Adipocyte (in vitro differentiated cells): ENCODE measurements at places on chromosomes 4 and X.

- DNase-seq, result peak; percentile 74
These were observed 14.7 kb upstream of the DCHS2 start for GRCh38 chr4:154506253-154506652.

DNA sequence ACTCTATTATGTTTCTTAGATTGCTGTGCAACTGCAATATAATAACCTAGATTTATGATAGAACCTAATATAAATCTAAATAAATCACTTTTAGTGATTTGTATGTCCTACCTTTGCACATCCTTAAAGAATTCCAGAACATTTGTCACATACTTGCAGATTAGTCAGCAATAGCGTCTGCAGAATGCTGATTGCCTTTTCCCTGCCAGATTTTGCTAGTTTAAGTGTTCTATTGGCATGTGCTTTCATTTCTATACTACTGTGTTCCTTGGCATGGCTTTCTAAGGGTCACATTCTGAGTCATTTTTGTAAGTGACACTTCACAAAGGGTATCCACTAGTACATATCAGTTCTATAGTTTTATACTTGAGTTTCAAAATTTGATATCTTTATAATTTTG, 303.1 kb upstream of the GIMD1 start:
- peak; percentile 19 for DNase-seq

- DNase-seq, result peak; percentile 74
These were observed 2.4 kb upstream of the PKD2 start for GRCh38 chr4:88005076-88005475.

DNA sequence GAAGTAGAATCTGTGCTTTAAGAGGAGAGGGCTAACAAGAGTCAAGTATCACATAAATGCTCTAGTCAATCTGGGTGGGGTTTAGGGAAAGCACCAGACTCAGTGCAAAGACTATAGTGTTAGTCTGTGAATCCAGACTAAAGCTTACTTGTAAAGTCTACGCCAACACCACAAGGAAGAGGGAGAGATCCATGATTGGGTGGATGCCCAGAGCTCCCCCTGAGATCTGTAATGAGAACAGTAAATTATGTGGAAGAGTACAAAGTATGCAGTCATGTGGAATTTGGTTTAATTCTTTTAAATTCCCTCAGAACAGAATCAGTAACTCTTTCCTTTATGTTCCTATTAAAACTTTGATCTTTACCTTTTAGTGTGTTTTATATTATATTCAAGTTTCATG, 354.7 kb upstream of the SPANXN4 start:
- no peak for DNase-seq

DNA sequence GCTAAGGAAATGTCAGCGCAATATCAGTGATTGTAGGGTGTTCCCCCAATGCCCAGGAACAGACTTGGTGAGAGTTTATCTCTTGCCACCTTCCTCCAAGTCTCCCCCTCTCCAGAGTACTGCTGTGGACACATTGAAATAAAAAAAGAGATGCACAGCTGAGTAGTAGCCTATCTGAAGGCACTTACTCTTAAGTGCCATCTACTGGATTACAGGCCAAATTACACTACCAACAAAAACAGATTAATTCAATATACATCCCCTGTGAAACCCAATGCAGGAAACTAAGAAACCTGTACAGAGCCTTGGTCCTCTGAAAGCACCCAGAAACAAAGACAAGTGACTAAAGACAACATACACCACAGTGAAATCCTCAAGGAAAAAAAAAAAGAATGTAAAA, 460.3 kb downstream of the ZIC3 start:
- DNase-seq, result peak; percentile 1

DNA sequence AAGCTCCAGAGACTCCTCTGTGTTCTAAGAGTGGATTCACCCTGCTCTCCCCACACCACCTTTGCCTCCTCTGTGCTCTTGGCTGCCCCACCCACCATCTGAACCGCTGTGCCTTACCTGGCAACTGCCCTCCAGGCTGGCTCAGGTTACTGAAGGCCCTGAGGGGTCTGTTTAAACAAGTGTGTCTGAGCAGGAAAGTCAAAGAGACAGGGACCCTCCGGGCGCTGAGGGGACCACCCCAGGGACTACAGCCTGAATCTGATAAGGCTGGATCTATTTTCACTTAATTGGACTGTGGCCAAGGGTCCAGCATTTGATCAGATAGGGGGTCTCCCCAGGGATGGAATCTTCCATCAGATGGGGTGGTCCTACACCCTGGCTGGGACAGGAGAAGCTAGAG, 10.4 kb upstream of the MSX1 start:
- no peak for DNase-seq
